WERI-Rb-1 (cell line): ENCODE measurements at places on chromosomes 6 and 20.

GRCh38 chr6:151380848-151381205, 10.5 kb downstream of the ZBTB2 start:
- DNase-seq: no peak

DNA sequence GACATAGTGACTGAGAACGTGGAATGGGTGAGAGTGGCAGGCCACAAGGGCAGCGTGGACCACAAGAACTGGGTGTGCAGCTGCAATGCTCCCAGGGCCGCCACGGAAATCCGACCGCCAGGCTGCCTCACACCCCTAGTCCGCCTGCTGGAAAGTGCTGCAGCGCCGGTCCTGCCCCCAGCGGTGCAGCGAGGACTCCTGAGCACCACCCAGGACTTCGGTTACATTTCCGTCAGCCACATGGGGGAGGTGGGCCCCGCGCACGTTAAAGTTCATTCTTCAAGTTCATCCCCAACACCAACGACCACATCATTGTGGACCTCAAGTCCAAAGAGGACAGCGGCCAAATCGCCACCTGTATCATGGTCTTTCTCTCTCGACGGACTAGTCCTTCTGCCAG, 126.1 kb upstream of the CARMIL1 start:
- DNase-seq: no peak

DNA sequence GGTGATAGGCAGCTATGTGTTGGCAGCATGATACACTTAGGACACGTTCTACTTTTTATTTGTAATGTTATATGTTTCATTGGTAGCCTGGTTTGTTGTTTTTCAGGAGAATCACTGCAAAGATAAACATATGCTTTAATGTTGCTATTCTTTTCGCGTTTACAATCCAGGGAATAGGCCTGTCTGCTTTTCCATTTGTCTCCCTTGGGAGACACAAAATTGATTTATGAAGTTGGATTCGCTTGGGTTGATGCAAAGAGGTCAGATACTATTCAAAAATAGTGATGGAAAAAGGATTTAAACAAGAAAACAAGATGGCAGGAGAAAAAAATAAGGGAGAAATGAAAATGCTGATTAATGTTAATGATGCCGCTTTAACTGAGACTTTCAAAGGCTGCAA, 179.5 kb upstream of the SOX4 start:
- DNase-seq: no peak

DNA sequence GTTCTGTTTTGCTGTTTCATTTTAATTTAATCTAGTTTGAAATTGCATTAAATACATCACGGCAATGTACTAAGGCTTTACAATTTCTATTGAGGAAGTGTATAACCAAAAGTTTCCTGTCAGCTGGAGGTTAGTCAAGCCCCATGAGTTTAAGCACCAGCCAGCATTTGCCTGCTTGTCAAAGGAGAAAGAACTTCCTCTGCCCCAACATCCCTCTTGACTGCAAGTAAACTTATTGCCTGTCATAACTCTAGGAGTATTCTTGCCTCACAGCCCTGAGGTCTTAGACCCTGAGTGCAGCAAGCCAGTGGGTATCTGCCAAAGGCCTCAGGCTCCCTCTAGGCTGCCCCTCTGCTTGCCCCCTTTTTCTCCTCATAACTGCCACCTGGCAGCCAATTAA, 106.7 kb upstream of the INSM1 start:
- DNase-seq: no peak

DNA sequence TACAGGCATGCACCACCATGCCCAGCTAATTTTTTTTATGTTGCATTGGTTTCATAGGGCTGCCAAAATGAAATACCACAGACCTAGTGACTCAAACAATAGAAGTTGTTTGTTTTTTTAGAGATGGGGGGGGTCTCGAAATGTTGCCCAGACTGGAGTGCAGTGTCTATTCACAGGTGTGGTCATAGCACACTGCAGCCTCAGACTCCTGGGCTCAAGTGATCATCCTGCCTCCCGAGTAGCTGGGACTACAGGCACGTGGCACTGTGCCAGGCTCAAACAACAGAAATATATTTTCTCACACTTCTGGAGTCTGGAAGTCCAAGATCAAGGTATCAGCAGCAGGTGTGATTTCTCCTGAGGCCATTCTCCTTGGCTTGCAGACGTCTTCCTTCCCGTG, 6.6 kb upstream of the SLC16A10 start:
- DNase-seq: no peak

DNA sequence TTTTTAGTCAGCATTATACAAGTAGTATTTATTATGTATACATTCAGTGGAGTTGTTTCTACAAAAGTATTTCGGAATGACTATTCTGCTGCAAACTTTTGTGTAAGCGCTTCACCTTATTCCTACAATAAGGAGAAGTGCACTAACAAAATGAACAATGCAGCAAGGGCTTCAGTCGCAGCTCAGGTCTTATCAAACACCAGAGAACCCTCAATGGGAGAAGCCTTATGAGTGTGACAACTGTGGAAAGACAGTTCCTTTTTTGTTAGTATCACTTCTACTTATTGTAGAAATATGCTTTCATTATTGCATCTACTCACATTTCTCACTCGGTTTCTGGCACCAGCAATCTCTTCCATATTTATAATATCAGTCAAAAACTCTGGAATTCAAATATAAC, 18.8 kb downstream of the ZKSCAN3 start:
- DNase-seq: no peak

GRCh38 chr6:137155830-137156229, 17.6 kb downstream of the IL22RA2 start:
- no peak for DNase-seq

- DNase-seq: no peak
Measured at GRCh38 chr20:48638546-48638945, 189.3 kb downstream of the PREX1 start.

DNA sequence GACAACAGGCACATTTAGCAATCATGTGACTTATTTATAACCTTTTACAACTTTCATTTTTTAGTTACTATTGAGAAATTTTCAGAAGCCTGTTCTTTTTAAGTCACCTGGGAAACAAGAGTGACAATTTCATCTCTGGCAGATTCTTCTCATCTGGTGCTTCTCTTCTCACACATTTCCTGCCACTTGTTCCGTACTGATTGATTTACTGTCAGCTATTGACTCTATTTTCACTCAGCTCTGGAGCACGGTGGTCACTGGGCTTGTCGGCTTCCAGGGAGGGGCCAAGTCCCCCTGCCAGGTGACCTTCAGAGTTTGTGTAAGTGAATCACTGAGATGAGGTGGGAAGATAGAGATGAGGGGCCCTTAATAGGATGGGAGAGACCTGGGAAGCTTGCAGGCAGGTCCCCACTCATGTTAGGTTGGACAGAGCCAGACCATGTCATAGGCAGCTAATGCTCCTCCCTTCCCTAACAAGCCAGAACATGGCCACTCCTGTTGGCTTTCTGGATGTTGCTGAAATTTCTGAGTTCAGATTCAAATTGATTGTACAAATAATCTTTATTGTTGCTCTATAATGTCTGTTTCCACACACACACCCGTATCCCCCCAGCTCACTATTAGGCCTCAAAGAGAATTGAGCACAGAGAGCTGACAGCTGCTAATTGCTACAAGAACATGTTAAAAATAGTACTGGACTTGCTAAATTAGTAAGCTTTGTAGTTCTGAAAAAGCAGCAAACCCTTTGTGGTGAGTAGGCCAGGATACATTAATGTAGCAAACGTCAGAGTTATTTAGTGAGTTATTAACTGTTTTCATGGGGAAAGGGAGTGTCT, 13.3 kb downstream of the DUSP22 start:
- DNase-seq: no peak

DNA sequence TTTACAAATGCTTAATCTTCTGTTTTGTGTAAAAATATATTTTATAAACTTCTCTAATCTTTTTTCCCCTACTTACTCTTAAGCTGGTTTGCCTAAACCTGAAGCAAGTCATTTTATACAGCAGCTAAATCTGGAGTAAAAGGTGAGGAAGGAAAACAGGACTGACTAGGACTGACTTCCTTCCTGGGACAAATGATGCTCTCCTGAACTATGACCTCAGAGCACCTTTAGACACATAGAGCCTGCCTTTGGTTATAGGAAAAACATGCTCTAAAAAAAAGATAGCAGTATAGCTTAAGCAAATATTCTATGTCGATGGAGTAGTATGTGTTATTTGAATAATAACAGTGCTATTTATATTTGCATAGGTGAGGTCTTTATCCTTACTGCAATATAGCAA, 21.5 kb upstream of the ADGRG6 start:
- no peak for DNase-seq

DNA sequence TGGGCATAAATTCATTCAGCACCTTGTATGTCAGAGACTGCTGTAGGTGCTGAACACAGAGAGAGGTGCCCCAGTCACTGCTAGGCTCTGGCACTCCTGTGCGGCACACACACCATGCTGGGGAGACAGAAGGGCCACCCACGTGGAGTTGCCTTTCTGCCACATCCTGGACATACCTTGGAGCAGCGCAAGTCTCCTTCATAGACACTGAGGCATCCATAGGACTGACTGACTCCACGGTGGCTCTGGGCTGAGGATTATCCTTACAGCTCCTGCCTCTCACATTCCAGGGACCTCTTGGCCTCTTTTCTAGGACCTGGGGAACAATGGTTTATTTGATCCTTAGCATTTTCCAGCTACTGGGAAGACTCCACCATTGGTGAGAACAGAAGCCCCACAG, 26.0 kb upstream of the SLC22A23 start:
- DNase-seq: no peak
